Bladder microvascular endothelial cell (primary cell): ENCODE measurements at places on chromosomes 11 and 22. TPM values are rescaled to one million over a fixed set of nuclear protein-coding genes. Genes with fewer than 3 reads are reported as not detected.

CBLIF gene
- total RNA-seq, result not detected in 2 replicates

KRTAP5-9 gene
- total RNA-seq, result not detected in 2 replicates

OR5P2 gene
- total RNA-seq, result not detected in 2 replicates

RBMXL2 gene
- total RNA-seq, result not detected in 2 replicates

MYBPC3 gene
- not detected in 2 replicates for total RNA-seq

HMOX1 gene
- 61.9 and 85.6 TPM in 2 replicates for total RNA-seq

GPR83 gene
- under 0.01 TPM in 2 replicates for total RNA-seq

CAPRIN1 gene
- total RNA-seq, result 156 and 275 TPM in 2 replicates

B4GALNT4 gene
- total RNA-seq, result 0.16 and 2.3 TPM in 2 replicates

IGSF22 gene
- total RNA-seq, result 0.06 TPM in 1 of 2 replicates, not detected in the other

LGALS1 gene
- total RNA-seq, result 4,257 and 8,992 TPM in 2 replicates

TUB gene
- total RNA-seq, result 0.16 and 2.3 TPM in 2 replicates

MEI1 gene
- 0.31 TPM in 1 of 2 replicates, not detected in the other for total RNA-seq

BRSK2 gene
- total RNA-seq, result under 0.01 and 1.4 TPM in 2 replicates

GGTLC2 gene
- not detected in 2 replicates for total RNA-seq

MS4A12 gene
- total RNA-seq, result not detected in 2 replicates

BATF2 gene
- 0.31 and 0.32 TPM in 2 replicates for total RNA-seq

FIBIN gene
- total RNA-seq, result 0.16 TPM in 1 of 2 replicates, not detected in the other

OR52I2 gene
- total RNA-seq, result not detected in 2 replicates

CCDC88B gene
- 1.1 and 2.4 TPM in 2 replicates for total RNA-seq

MS4A8 gene
- total RNA-seq, result not detected in 2 replicates

SGSM1 gene
- total RNA-seq, result 0.16 and 0.88 TPM in 2 replicates

CCDC73 gene
- 0.06 TPM in 1 of 2 replicates, not detected in the other for total RNA-seq

PAMR1 gene
- total RNA-seq, result 0.25 and 0.65 TPM in 2 replicates

SIK3 gene
- 6.0 and 18.0 TPM in 2 replicates for total RNA-seq

OR51I2 gene
- total RNA-seq, result not detected in 2 replicates

CTTN gene
- 256 and 405 TPM in 2 replicates for total RNA-seq

MUC6 gene
- total RNA-seq, result not detected in 2 replicates

APOA4 gene
- total RNA-seq, result not detected in 2 replicates

IL17REL gene
- total RNA-seq, result not detected in 2 replicates

HEPN1 gene
- total RNA-seq, result 1.2 TPM in 1 of 2 replicates, not detected in the other

UBQLNL gene
- total RNA-seq, result not detected in 2 replicates

LRRC75B gene
- 1.3 and 3.3 TPM in 2 replicates for total RNA-seq
